ENCODE measurements at places on chromosomes 11 and 22.

DNA sequence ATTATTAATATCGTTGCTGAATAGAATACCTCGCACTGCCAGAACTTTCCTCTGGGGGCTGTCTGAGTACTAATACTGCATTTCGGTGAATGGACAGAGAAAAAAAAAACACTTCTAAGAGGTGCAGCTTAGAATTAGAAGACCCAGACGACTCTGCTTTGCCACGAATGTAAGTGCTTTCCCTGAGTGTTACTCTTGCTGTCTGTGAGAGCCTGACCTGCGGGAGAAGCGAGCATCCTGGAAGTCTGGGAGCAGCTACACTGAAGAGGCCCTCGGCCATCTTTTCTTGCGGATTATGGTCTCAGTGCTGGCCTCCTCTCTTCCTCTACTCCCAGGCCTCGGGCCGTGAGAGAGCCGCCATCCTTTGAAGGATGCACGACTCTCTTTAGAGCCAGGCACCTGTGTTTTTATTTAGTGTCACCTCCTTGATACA lies 94.9 kb downstream of the SCN3B start:
- DNase-seq, result peak; percentile 40

GRCh38 chr11:47160753-47161133 lies 15.9 kb downstream of the ARFGAP2 start:
- peak; percentile 51 for DNase-seq

- no peak for DNase-seq
These were observed 242.0 kb downstream of the DDX10 start for GRCh38 chr11:108906826-108907225.

DNA sequence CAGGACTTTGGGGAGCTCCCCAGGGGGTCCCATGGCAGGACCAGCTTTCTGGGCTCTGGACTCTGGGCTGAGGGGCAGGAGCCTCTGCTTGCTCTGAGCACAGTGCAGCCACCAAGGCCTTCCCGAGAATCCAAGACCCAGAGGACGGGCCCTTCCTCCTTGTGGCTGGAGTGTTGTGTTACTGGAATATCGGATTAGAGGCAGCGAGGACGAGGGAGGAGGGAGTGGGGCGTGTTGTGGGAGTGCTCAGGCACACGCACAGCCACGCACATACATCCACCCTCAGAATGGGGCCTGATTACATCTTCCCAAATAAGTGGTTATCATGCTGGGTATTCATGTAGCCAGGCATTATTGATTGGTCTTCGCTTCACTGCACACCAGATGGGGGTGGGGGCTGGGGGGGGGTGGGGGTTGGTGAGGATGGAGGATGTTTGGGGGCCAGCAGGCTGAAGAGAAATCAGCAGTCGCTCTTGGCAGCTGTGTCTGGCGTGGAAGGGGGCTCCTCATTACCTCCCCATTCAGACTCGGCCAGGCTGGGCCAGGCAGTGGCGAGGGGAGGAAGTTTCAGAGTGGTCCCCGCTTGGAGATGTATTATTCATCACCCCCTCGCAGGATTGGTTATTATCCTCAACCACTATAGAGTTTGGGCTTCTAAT lies 120.9 kb downstream of the ST3GAL4 start:
- peak; percentile 83 for DNase-seq

DNA sequence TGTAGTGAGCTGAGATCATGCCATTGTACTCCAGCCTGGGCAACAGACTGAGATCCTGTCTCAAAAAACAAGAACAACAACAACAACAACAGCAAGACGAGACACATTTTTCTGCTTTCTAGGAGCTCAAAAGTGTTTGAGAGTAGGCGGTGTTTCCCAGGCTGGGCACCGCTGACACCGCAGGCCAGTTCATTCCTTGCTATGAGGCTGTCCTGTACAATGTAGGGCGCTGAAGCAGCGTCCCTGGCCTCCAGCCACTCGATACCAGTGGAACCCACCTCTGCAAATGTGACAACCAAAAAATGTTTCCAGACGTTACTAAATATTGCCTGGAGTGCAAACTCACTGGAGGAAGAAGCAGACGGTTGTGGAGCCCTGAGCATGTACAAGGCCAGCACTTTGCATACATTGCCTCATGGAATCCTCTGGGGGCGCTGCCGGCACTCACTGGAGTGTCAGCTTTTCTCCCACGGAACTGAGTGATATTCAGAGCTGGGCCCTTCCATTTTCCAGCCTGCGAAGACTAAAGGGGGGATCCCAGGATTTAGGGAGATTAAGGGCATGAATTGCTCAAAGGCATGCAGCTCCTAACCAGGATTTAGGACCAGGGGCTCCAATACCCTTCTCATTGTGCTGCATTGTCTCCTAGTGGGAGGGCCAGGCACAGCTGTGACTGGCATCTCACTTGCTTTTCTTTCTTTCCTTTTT lies 5.8 kb upstream of the MIEF1 start:
- no peak for DNase-seq

DNA sequence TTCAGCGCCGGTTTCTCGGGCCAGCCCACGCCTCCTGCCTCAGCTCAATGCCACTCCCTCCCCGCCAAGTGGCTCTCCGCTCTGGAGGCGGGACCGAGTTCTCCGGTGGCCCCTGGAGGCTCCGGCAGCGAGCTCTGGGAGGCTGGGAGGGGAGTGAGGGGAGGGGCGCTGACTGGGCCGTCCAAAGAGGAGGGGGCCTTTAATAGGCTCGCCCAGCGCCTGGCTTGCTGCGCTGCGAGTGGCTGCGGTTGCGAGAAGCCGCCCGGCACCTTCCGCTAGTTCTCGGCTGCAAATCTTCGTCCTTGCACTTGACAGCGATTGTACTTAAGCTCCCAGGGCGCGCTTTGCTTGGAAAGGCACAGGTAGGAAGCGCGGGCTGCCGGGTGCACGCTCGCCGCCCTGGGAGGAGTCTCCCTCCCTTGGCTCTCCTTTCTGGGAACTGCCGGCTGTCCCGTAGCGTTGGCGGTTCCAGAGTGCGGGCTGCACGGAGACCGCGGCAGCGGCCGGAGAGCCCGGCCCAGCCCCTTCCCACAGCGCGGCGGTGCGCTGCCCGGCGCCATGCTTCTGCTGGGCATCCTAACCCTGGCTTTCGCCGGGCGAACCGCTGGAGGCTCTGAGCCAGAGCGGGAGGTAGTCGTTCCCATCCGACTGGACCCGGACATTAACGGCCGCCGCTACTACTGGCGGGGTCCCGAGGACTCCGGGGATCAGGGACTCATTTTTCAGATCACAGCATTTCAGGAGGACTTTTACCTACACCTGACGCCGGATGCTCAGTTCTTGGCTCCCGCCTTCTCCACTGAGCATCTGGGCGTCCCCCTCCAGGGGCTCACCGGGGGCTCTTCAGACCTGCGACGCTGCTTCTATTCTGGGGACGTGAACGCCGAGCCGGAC lies at the start of gene ADAMTS15:
Gene ADAMTS15 (plus strand): TSS at position 230 of the 894 bp plus-strand sequence. CDS start 329 bp downstream, at position 559.
- DNase-seq, result peak; percentile 72

DNA sequence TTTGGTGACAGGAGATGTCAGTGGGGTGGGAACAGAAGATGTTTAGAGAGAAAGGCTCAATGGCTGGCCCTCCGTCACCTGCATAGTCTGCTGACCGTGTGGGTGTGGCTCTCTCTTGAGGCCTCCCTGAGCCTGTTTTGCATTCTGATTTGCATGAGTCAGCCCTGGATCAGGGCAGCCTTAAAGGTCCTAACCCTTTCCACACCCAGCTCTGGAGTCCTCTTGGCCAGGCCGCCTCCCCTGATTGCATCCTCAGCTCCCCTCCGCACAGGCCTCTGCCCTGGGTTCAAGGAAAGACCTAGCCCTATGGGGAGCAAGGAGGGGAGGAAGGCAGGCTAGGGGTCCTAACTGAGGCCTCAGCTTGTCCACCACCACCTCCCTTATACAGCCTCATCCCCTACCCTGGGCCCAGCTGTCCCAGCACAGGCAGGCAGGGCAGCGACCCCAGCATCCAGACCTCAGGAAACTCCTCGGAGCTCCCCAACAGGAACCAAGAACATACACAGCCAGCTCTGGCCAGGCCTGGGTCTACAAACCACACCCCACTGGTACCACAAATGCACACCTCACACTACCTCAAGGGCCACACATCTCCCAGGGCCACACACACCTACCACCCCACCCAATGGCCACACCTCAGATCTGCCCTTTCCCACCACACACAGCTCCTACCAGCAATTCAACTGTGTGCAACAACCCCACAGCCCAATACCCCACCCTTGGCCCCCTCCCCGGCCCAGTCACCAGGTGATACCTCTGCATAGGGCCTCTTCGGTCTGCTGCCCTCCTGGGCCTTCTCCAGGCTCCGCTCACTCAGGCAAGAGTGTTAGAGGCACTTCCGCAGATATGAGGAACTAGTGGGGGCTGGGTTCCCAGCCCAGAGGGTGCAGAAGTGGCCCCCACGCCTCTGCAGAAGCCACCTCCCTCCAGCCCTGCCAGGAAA lies 13.7 kb downstream of the ARAP1 start:
- no peak for DNase-seq

- no peak for DNase-seq
These were observed 789.0 kb downstream of the KCNA4 start for GRCh38 chr11:29227811-29228210.

DNA sequence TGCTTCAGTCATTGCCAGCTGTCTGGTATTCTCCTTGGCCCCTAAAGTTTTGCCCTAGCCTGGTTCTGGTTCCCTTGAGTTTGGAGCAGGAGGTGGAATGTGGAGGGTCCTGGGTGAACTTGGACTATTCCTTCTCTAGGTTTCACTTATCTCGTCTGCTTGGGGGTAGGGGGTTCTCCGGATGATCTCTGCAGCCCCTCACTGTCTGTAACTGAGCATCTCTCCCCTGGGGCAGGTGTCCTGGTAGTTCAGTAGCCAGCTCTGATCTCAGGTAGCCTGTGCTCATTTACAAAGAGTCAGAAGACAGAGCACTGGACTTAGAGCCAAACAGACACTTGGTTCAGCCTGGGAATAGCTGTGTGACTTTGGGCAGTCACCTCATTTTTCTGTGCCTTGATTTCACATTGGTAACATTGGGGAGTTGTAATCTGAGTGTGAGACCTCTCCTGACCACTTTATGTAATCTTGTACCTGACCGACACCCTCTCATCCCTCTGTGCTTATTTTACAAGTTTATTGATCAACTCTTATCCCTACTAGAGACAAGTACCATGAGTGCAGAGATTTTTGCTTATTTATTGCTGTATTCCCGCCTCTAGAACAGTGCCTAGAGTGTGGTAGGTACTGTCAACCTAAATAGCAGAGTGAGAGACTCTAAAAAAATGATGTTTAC lies 804 bp downstream of the CCDC134 start:
- DNase-seq, result no peak

DNA sequence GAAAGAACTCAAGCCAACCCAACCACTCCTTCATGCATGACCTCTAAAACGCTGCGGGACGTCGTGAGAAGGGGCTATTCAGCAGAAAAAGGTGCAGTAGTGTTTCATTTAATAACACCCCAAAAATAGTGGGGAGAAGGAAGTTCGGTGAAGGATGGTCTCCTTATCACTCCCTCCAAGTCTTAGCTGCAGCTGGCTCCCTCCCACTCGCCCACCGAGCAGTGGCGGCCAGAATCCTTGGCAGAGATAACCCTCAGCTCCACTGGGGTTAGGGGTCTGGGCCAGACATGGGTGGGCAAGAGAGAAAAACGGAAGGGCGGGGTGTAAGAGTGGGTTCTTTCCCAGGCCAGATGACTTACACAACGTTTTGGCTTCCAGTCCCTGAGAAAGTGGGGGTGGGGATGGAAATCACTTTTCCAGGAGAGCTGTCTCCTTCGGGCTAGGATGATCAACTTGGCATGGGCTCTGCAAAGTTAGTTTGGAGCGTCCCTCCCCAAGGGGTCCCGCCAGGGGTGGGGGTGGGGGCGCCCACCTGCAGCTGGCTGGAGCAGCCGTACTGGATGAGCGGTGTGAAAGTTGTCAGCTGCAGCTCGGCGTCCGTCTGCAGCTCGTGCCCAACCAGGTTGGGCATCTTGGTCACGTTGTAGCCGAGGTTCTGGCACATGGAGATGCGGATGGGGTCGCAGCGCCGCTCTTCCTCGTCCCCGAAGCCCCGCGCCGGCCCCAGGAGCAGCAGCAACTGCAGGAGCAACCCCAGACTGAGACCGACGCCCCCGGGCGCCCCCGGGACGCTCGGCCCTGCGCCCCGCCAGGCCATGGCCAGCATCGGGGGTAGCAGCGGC lies 705 bp downstream of the FZD4 start:
- DNase-seq, result peak; percentile 81

DNA sequence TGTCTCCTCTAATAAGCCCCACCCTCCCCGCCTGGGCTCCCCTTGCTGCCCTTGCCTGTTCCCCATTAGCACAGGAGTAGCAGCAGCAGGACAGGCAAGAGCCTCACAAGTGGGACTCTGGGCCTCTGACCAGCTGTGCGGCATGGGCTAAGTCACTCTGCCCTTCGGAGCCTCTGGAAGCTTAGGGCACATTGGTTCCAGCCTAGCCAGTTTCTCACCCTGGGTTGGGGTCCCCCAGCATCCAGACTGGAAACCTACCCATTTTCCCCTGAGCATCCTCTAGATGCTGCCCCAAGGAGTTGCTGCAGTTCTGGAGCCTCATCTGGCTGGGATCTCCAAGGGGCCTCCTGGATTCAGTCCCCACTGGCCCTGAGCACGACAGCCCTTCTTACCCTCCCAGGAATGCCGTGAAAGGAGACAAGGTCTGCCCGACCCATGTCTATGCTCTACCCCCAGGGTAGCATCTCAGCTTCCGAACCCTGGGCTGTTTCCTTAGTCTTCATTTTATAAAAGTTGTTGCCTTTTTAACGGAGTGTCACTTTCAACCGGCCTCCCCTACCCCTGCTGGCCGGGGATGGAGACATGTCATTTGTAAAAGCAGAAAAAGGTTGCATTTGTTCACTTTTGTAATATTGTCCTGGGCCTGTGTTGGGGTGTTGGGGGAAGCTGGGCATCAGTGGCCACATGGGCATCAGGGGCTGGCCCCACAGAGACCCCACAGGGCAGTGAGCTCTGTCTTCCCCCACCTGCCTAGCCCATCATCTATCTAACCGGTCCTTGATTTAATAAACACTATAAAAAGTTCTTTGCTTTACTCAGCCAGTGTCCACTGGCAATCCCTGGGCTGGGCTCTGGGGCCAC lies 14.4 kb downstream of the TSKU start:
- DNase-seq, result no peak

DNA sequence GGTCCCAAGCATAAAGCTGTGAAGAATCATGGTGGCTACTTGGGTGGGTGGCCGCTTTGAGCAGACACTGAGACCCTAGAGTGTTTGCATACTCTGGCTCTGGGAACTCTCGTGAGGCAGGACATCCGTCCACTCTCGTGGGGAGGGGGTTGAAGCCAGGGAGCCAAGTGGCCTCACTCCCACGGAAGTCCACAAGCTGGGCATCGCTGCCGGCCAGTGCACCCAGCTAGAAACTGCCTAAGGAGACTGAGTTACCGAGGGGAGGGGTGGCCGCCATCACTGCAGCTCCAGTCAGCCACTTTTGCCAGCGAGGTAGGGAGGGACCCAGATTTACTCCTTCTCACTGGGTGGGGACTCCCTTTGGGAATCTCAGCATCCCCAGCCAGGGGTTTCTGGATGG lies 20.5 kb downstream of the MRGPRX2 start:
- no peak for DNase-seq

GRCh38 chr22:40764763-40765441 lies 54.2 kb downstream of the SLC25A17 start:
- DNase-seq, result no peak

DNA sequence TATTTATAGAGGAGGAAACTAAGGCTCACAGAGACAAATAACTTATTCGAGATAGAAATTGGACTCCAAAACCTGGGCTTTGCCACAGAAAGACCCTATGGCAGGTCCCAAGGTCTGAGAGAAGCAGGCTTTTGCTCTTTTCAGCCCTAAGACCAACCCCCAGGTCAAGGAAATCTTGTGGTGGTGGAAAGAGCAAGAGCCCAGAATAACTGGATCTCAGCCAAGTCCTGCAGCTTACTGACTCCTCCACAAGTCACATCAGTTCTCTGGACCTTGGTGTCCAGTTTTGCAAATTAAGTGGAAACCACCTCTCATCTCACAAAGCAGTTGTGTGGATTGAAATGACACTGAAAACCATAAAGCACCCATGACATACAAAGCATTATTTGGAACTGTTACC lies 122.2 kb downstream of the C11orf58 start:
- DNase-seq, result no peak
